Chondrocyte (in vitro differentiated cells): ENCODE measurements at places on chromosomes 2 and 18.

DNA sequence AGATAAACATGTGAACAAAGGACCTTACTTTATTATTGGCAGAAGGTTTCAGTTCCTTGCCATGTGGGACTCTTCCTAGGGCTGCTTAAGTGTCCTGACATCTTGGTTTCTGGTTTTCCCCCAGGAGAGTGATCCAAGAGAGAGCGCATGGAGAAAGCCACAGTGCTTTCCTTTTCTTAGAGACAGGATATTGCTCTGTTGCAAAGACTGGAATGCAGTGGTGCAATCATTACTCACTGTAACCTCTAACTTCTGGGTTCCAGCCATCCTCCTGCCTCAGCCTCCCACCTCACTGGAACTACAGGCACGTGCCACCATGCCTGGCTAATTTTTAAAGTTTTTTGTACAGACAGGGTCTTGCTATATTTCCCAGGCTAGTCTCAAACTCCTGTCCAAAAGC lies 38.1 kb upstream of the TCF7L1 start:
- no peak for DNase-seq

- no peak for DNase-seq
These were observed 115.2 kb upstream of the EPAS1 start for GRCh38 chr2:46181789-46182530.

DNA sequence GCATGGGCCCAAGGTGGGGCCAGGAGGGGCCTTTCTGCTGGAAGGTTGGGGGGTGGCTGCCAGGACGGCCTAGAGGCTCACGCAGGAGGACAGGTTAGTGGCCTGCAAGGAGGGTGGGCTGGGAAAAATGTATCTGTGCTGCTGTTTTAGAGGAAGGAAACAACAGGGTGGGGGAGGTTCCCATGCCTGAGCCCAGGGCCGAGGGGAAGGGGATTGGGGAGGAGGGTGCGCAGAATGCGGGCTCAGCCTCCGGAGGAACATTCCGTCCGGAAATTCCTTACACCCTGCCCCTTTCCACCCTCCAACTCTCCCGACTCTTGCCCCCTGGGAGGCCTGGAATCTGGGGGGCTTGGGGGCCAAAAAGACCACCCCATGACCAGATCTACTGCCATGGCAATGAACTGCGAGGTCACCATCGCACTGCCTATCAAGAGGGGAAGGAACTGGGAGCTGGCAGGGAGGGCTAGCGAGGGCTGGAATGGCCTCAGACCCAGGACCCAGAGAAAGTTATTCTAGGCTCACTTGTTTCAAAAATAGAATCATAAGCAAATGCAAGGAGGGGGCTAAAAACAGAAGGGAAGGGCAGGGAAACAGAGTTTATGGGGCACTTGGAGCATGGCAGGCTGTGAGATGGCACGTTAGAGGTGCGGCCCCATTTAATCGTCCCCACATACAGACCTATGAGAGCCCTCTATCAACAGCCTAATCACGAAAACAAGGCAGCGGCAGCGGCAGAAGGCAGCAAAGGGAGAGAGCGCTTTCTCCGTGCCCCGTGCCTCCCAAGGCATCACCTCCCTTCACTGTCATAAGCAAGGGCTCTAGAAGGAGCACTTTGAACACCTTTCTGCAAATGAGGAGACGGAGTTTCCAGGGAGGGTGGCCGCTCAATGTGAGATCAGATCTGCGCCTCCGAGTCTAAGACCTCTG lies 90.4 kb downstream of the TNS1 start:
- no peak for DNase-seq

DNA sequence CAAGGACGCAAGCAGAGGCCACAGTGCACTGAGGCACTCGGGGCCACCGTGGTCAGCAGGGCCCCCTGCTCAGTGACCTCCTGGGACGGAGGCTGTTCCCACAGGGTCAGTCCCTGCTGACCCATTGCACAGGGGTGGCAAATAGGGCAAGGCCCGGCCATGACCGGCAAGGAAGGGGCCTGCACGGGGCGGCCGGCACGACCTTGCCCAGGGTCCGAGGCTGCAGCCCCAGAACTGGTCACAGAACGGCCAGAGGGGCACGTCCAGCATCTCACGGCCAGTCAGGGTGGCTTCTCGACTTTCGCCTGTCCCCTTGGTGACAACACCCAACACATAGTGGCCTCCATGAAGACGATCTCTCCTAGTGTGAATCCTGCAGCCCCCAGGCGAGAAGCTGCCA lies 27.6 kb upstream of the OTOS start:
- DNase-seq, result peak; percentile 74

DNA sequence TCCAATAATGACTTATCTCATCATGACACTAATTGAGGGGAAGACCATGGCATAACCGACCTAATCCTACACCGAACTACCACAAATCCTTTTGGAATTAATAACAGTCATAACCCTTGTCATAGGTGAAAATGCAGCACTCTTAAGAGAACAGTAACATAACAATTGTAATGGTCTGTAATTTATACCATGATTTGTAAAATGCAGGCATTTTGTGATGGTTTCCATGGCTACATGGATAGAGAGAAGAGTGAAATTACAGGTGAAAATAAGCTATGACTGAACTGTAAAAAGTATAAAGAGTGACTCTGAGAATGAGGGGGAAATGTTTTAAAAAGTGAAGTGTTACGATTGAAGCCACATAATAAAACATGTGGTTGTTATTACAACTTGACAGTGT lies 494.1 kb upstream of the SLC39A10 start:
- DNase-seq, result no peak

GRCh38 chr2:166614029-166614428 lies 120.0 kb upstream of the SCN7A start:
- no peak for DNase-seq

GRCh38 chr2:134718817-134719814 lies at the start of gene TMEM163:
Gene TMEM163, minus strand, starts transcription at chr2:134719000.
- DNase-seq, result no peak

DNA sequence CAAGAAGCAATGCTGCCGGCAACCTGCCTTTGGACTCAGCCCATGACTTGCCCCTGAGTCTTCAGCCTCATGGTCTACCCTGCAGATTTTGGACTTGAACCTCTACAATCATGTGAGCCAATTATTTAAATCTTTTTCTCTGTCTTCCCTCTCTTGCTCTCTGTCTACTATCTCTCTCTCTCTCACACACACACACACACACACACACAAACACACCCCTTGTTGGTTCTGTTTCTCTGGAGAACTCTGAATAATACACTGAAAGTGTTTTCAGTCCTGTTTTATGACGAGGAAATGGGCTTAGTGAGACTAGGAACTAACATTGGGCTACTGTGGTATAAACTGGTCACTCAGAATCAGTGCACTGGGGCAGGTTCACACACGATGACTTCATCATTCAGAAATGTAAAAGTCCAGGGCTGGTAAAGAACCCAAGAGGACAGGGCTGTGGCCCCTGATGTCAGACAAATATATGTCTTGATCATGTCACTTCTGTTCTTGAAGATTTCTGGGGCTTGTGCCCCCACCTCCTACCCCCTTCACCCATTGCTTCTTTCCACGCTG lies 266.1 kb upstream of the SIX2 start:
- no peak for DNase-seq

GRCh38 chr2:43082111-43082894 lies 144.1 kb downstream of the ZFP36L2 start:
- no peak for DNase-seq

- DNase-seq, result no peak
These were observed 3.3 kb downstream of the ARL5A start for GRCh38 chr2:151824886-151825285.

DNA sequence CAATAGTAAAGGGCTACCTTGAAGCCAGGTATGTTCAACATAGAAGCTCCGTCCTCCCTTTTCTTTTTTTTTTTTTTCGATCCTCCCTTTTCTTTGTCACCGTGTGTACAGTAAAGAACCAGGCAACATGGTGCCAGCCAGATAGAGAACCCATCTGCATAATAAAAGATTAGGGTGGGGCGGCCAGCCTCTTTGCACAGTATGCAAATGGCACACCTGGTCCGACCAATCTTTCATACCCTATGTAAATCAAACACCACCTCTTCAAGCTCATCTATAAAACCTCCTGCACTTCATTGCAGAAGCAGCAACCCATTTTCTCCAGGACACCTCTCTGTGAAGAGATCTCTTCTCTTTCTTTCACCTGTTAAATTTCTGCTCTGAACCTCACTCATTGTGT lies 7.3 kb upstream of the WDR33 start:
- DNase-seq, result no peak

DNA sequence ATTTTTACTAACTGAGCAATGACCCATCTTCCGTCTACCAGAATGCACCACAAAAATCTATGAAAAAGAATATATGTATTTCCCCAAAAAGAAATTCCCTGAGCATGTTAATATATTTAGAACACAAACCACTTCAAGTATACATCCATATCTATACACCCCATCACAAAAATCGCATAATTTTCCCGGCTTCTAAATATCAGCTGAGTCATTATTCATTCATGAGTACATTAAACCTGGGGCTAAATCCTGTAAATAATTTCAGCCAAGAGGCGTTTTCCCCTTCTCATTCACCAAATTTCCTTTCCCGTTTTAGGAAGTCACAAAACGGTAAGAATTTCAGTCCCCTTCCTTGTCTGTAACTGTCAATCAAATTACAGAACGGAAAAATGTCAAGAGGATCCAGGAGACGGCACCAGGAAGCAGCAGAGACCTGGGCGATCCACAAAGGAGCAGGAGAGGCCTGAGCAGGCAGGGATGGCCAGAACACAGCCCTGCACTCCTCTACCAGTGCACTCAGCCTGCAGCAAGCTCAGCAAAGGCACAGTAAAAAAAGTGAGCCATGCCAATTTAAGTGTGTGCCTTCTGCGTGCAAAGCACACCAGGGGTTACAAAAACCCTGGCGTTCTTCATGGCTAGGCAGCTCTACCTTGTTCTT lies 300.7 kb downstream of the TCF4 start:
- no peak for DNase-seq

DNA sequence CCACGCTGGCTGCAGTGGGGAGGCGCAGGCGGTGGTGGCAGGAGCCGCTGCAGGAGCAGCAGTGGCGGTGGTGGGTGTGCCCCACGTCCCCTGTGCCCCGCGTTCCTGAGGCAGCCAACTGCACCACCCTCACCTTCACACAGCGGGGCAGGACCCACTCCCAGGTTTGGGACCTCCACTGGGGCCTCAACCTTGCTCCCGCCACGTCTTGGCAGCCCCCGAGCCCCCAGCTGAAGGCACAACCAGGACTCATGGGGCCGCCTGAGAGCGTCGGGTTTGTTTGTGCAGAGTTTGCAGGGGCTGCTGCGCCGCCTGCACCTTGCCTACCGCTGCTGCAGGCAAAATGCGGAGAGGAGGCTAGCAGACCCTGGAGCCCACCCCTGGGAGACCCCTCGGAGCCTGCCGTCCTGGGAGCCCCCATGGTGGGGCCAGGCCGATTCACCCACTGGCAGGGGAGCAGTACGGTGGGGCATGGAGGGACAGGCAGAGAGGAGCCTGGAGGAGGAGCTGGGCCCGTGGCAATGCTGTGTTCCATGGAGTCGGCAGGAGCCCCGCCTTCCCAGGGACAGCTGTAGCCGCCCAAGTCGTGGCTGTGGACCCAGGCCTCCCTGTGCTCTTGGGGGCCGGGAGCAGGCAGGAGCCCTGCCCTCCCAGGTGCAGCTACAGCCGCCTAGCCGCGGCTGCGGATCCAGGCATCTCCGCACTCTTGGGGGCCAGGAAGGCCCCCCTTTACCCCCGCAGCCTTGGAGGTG lies 14.7 kb upstream of the EML6 start:
- peak; percentile 87 for DNase-seq

GRCh38 chr2:207217442-207217841 lies 51.7 kb upstream of the KLF7 start:
- no peak for DNase-seq

GRCh38 chr18:65990944-65991708 lies 240.3 kb downstream of the CDH7 start:
- DNase-seq, result no peak

GRCh38 chr2:240109386-240109785 lies 26.7 kb downstream of the COPS9 start:
- DNase-seq, result peak; percentile 48

DNA sequence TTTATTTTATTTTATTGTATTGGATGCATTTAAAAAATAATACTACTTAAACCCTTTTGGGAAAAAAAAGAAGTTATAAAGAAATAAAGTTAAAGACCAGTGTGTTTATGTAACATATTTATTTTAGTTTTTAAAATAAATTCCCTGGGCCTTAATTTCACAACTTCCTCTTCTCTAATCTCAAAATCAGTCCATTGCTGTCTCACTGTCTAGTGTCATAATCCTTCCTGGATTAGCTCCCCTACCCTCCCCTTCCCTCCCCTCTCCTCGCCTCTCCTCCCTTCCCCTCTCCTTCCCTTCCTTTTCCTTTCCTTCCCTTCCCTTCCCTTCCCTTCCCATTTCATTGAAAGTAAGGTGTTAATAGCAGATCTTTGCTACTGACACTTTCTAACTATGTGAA lies 40.3 kb upstream of the ZEB2 start:
- no peak for DNase-seq

DNA sequence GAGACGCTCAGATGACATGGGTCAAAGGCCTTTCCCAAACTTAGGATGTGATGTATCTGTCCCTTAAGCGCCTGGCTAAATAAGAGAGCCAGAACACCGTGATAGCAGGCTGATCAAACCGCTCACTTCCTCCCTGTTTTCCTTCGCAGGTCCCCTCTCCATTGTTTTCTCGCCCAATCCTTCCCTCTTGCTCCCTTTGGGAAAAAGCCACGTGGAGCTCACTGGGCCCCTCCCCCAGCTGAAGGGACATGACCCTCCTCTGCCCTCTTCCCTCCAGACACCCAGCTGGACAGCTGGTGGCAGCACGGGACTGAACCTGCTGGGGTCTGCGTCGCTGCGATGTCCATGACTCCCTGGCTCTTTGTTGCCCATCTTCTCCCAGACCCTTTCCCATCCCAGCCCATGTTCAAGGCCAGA lies 201.7 kb downstream of the TNS1 start:
- DNase-seq, result no peak
